ENCODE measurements at places on chromosomes 5 and 9.

DNA sequence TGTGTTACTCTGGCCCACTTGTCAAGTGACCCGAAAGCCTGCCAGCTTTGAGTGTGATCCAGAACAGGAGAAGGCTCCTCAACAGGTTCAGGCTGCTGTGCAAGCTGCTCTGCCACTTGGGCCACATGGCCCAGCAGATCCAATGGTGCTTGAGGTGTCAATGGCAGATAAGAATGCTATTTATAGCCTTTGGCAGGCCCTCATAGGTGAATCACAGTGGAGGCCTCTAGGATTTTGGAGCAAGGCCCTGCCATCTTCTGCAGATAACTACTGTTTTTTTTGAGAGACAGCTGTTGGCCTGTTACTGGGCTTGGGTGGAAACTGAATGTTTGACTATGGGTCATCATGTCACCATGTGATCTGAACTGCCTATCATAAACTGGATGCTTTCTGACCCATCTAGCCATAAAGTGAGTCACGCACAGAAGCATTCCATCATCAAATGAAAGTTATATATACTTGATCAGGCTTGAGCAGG, 180.8 kb downstream of the CARTPT start:
- DNase-seq = no peak

DNA sequence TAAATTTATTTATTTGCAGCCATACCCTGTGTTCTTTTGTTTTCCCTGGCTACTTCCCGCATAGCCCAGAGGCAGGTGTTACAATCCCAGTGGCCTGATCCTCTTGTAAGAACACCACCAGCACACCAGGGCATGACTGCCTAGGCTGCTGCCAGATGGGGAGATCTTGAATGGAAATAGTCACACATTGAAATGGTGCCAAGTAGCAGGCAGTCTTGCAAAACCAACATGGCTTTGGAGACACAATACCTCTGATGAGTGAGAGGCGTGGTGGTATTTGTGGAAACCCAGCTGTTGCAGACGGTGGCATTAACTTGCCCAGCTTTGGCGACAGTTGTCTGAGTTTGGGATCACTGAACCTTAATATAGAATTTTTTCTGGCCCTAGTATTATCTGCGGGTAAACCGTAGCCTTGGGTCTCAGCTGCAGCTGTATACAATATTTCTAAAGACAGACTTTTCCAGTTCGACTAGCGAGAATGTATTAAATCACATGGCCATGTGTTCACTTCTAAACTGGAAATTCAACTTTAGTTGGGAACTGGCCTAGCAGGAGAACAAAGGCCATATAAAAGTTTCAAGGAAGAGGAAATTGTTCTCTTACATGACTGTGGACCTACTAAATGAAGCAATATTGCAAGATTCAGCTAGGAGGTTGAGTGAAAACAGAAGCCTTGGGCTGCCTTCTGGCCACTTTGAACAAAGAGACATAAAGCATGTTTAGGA, 277.0 kb downstream of the SMARCA2 start:
- no peak for DNase-seq

DNA sequence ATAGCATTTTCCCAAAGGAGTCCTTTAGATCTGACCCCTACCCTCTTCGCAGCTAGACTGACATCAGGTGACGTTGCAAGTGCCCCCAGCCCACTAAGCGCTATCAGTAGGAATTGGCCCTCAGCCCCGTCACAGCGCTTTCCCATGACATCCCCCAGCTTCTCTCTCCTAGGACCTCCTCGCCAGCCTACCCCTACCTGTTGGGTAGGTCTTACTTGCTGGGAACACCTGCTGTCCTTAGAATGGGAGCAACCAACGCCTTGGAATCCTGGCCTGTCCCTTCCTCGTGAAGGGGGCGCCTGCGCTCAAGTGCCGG, 584 bp upstream of the PIP5K1B start:
- DNase-seq = no peak

DNA sequence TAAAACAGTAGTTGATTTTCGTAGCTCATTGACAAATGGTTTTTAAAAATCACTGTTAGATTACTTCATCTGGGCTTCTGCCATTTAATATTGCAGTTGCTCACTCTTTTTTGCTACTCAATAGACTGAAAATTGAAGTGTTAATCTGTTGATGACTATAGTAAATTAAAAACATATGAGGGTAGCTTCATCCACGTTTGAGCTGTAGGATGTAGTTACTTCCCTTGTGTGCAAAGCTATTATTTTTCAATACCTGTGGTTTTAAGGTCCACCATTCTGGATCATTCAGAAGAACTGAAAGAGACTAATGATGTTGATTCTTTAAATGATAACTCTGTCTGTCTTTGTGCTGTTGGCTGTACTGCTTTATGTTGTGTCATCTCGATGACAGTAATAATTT, 74.7 kb downstream of the LNPEP start:
- DNase-seq = no peak

- no peak for DNase-seq
Measured at GRCh38 chr9:122252796-122253195, 11.8 kb downstream of the RBM18 start.

GRCh38 chr5:115414406-115415142, 118.1 kb upstream of the CCDC112 start:
- DNase-seq = no peak

DNA sequence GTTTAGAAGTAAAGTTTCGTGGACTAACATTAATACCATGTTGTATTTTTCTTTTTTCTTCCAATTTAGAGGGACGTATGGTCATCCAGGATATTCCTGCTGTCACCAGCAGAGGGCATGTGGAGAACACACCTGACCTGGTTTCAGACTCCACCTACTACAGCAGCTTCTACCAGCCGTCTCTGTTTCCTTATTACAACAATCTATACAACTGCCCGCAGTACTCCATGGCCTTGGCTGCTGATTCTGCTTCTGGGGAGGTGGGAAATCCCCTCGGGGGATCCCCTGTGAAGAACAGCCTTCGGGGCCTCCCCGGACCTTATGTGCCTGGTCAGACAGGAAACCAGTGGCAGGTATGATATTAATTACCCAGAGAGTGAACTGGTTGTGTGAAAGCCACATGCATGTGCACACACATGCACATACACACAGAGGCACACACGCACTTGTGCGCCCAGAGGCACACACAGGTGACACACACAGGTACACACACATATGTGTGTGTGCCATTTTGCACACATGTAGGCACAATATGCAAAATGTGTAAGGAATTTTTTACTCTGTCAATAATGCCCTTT, 52.4 kb downstream of the DMRT1 start:
- DNase-seq = peak; percentile 71

GRCh38 chr9:74979844-74980243, 27.1 kb upstream of the C9orf40 start:
- DNase-seq = no peak

DNA sequence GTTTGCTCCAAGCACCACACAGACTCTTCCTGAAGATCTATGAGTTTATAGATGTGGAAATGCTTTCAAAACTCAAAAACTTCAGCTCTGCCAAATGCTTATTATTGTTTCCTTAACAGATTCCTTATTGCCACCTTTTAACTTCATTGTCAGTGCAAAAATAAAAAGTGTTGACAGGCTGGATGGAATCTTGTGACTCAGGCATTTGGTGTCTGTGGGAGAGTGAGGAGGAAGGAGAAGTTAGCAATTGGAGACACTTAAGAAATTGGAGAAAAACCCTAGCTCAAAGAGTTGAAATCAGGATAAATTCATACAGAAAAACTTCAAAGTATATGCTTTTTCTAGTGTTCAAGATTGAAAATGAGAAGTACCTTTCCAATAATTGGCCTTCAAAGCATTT, 140.6 kb upstream of the PUM3 start:
- DNase-seq = no peak

- DNase-seq = no peak
Measured at GRCh38 chr5:67771221-67771620, 444.3 kb upstream of the PIK3R1 start.

DNA sequence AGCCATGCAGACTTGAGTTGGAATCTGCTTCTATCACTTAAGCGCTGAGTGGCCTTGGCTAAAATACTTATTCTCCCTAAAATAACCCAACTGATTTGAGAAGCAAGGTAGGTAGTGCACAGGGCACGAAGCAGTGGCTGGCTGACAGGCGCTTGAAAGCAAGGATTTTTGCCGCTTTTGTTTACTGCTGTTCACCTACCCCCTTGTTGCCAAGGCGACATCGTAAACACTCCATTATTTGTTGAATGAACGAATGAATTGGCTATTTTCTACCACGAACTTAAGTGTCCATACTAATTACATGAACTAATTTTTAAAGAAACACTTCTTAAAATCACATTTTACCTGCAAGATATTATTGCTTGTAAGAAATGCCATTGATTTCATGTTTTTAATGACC, 98.0 kb downstream of the ANKH start:
- DNase-seq = no peak

All from activated T-cell treated with anti-CD3 and anti-CD28 coated beads, Interleukin-2, amount 50 U/mL, for 72 hours (primary cell).